Left colon (tissue), 2 donors: ENCODE measurements at places on chromosomes 11 and 22.
A peak's percentile ranks its signal among the peaks of the same experiment; 100 is the strongest.

DNA sequence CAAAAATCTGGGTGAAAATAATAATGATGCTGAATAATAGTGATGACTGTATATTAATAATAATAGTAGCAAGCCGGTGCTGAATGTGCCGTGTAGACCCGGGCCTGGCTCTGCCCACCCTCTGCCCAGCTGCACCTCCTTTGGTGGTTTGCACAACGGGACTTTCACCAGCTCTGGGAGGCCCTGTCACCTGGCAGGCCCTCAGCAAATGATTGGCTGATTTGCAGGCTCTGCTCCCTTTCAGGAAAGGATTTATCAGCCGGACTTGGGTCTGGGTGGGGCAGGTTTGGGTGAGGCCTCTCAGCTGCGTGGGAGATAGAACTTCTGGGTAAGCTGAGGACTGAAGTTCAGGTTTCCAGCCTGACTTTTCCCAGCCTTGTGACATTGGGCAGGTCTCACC, 21.4 kb downstream of the KIAA1671 start:
- DNase-seq = peak; percentile 92

GRCh38 chr11:102590276-102591049, 34.7 kb downstream of the MMP20 start:
- DNase-seq = no peak

GRCh38 chr22:32979606-32980005, 78.6 kb downstream of the SYN3 start:
- no peak for DNase-seq

DNA sequence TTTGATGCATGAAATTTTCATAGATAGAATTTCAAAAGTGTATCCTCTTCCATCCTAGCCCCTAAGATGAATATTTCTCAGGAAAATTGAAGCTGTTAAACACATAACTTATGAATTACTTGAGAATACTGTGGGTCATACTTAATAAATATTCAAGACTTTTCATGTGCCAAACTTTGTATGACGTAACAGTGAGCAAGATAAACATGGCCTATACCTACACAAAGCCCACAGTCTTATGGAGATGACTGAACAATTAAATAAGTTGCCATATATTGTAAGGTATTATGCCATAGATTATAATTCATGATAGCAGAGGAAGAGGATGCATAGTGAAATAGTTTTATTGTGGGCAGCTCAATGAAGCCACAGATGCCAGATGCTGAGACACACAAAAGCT, 620.7 kb upstream of the ANO5 start:
- DNase-seq = no peak

DNA sequence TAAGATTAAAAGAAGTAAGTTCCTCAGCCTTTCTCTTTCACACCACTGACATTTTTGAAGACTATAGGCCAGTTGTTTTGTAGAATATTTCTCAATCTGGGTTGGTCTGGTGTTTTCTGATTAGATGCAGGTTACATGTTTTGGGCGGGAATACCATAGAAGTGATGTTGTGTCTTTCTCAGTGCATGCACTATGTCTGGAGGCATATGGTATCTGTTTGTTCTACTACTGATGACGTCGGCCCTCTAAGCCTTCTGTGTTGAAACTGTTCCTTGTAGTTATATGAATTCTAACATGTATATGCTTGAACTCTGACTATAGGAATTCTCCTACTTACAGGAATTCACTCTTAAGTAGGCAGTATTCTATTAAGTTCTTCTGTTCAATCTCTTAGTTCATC, 21.6 kb downstream of the ZFTA start:
- DNase-seq = no peak

GRCh38 chr22:44170470-44170869, 10.3 kb upstream of the PARVG start:
- no peak for DNase-seq

- DNase-seq = no peak
Observed at GRCh38 chr22:45265535-45265934, 19.2 kb upstream of the UPK3A start.

- no peak for DNase-seq
Observed at GRCh38 chr11:10041332-10041731, 252.7 kb downstream of the SBF2 start.

DNA sequence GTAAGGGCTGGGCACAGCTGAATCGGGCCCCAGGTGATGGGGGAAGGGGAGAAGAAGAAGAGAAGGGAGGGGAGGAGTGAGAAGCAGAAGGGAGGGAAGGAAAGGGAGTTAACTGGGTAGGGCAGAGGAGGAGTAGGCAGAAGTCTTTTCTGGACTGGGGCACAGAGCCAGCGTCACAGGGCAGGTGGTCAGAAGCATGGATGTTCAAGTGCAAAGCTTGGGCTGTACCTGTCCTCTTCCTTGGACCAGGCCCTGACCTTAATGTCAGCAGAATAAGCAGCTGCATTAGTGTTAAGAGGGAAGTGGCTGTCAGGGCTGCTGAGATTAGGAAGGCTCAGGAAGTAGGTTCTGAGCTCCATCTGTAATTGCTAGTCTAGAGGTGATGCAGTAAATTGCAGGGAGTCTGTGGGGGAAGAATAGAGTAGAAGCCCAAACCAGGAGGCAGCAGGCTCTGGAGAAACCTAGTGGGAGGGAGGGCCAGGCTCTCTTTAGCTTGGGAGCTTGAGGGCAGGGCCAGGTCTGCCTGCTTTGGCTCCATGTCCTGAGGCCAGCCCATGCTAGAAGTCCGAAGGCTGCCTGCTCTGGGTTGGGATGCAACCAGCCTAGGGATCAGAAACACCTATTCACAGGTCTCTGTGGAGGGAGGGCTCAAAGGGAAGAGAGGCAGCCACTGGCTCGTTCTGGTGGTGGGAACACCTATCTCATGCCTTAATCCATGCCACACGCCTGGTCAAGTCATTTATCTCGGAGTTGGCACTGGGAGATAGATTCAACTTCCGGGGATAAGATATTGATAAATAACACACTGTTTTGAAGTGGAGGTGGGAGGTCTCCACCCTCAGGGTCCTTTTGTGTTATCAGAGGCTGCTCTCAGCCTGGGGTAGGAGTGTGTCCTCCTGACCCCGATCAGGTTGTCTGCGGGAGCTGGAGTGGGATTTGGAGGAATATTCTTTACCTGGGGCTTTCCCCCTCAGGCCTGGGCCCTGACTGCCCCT, 1.7 kb upstream of the UCP3 start:
- DNase-seq = no peak

DNA sequence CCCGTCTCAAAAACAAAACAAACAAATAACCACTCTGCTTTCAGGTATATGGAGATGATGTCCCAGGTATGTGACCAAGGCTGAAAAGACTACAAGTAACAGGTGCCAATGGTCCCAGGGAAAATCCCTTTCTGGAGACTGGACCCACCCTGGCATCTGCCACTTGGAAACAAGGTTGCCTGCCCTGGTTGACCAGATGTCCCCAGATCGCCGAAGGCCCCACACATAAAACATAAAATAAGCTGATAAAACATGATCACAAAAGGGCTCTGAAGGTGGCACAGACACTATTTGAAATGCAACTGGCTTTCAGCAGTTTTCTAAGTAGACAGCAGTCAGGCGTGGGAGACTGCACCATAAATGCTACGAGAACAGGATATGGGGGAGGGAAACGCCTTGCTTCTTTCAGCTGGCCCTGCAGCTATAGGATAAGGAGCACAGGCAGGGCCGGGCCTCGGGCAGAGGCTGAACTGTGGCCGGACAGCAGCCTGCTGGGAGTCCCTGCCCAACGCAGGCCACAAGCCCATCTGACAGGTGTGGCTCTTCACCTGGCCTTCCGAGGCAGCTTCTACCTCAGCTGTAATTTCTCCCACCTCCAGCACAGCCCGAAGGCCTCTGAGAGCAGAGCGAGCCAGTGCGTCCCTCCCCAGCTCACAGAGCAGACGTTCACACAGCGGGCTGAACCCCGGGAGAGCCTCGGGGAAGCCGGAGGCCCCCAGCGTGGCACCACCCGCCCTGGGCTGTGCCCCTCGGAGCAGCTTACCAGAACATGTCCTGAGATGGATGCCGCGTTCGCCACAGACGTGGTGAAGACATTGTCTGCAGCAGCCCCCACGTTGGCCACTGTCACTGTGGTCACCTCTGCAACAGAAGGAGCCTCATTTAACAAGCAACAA, 4.0 kb downstream of the DEAF1 start:
- peak; percentile 71 for DNase-seq

DNA sequence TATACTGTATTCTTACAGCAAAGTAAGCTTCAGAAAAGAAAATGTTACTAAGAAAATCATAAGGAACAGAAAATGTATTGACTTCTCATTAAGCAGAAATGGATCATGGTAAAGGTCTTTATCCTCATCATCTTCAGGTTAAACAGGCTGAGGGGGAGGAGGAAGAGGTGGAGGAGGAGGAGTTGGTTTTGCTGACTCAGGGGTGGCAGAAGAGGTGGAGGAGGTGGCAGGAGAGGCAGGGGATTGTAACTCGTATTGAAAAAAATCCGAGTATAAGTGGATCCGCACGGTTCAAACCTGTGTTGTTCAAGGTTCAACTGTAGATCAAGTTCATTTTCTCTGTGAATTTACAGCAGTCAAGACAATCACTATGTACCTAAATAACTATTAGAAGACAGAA, 13.0 kb downstream of the GLB1L3 start:
- no peak for DNase-seq

DNA sequence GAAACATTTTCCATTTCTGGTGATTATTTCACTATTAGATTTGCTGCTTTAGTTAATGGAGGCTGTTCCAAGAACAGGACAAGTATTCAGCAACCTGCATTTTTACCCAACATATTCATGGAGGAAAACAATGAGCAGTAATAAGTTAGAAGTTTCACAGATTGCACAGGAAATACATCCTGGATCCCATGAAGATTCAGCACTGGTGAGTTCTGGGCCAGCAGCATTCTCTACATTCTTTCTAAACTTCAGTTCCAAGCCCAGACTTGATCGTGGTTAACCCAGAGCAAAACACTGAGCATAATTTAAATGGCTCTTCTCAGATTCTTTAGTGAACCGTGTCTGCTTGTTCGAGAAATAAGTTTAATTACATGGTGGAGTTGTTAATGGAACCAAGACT, 3.8 kb downstream of the FJX1 start:
- DNase-seq = no peak

- no peak for DNase-seq
Observed at GRCh38 chr22:25489947-25490346, 74.5 kb upstream of the GRK3 start.

- no peak for DNase-seq
Observed at GRCh38 chr22:30947816-30948454, 20.6 kb downstream of the MORC2 start.

- no peak for DNase-seq
Observed at GRCh38 chr22:20656516-20656901, 117.4 kb upstream of the SERPIND1 start.

DNA sequence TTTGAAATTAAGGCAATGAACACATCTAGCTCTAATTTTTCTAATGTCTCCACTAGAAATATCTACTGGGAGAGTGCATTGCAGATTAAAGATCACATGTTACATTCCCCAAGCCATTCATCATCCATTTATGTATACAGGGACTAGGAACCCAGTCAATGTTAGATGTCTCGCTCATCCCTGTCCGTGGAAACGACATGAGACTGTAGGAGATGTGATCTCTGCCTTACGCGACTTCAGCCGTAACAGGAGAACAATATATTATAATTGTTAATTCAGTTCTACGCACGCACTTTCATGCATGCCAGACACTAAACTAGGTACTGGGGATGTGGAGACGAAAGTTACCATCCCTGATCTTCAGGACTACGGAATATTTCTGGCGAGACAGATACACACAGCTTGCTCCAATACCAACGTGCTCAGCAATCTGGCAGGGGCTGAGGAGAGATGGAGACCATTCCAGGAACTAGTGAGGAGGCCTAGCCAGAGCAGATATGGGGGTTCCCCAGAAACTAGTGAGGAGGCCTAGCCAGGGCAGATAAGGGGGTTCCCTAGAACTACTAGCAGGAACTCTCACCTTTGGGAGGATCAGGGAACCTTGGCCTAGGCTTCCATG, 706 bp downstream of the DCPS start:
- DNase-seq = no peak

GRCh38 chr22:31136711-31137110, 3.6 kb downstream of the PLA2G3 start:
- no peak for DNase-seq

DNA sequence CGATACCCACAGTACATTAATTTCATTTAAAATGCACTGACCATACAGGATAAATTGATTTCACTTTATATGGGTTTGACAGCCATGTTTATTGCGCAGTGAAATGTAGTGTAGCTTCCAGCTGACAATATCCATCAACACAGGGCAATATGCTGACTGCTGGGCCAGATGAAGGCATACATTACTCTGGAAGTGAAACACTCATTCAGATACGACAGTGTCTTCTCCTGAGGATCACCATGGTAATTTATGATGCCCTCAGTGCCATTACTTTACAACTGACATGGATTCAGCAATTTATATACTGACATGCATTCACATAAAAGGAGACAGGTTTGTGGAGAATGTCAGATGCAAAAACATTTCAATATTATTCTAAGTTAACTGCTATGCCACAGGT, 365.1 kb downstream of the SOX6 start:
- DNase-seq = no peak

DNA sequence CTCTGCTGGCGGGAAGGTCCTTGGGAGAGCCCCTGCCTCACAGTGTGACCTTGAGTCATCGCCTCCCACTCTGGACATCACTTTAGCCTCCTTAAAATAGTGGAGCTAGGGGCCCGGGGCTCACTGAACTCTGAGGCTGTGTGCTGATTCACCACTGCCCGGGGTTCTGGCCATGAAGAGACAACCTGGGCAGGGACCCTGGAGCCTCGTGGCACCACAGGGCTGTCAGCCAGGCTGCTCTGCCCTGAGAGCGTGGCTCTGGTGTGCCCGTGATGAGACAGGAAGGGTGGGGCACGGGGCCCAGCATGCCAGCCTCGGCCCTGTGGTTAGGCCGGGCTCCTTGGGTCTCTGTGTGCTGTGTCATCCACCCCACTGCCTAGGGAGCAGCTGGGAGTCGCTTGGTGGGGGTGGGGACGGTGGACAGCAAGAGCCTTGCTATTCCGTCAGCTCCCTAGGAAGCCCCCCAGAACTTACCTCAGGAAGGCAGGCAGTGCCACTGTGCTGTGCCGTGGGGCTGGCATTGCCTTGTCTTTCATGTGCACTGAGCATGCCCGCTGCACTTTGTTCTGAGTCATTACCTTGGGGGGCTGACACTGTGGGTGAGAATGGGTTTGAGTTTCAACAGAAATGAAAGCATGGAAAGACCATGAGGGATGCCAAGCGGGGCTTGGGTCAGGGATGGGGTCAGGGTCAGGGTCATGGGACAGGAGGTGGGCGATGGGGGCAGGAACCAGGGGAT, 31.7 kb downstream of the TPCN2 start:
- no peak for DNase-seq

DNA sequence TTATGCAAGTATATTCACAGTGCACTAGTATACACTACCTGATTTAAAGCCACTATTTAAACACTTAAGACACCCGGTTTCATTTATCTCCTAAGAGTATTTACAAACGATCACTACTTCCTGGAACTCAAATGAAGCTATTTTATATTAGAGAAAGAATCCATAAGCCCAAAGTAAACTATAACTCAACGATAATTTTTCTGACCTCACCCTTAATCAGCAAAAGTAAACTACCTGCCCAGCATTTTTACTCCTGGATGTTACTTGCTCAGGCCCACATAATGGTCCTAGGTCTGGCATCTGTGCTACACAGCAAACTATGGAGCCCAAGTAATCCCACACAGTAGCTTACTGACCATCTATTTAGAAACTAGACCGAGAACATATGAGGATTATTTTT, 33.4 kb downstream of the TSG101 start:
- DNase-seq = no peak

- DNase-seq = peak; percentile 39
Observed at GRCh38 chr22:23179381-23180299, 669 bp upstream of the BCR start.
